ENCODE measurements at places on chromosomes 12 and 14.

DNA sequence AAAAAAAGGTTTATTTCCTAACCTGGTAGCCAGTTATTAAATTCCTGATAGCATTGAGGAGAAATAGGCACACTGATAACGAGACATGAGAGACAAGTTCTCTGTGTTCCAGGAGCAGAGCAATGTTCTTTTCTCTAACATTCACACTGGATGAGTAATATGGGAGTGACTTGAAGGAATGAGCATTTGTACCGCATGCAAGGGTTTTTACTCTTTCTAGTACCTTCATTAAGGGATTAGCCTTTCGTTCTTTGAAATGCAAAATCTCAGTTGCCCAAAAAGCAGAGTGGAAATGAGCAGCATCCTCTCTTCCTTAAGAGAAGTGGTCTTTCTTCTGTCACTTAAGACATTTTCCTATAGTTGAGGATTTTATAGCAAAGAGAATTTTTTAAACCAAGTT, 54.7 kb downstream of the FGD4 start:
- DNase-seq: no peak

GRCh38 chr14:31837031-31837430, 240.1 kb upstream of the ARHGAP5 start:
- no peak for DNase-seq

- no peak for DNase-seq
Measured at GRCh38 chr12:75366629-75367028, 24.3 kb upstream of the GLIPR1L2 start.

GRCh38 chr12:8687846-8688601, 9.8 kb upstream of the RIMKLB start:
- DNase-seq: no peak

- DNase-seq: no peak
Measured at GRCh38 chr14:41397926-41398325, 208.8 kb upstream of the LRFN5 start.

DNA sequence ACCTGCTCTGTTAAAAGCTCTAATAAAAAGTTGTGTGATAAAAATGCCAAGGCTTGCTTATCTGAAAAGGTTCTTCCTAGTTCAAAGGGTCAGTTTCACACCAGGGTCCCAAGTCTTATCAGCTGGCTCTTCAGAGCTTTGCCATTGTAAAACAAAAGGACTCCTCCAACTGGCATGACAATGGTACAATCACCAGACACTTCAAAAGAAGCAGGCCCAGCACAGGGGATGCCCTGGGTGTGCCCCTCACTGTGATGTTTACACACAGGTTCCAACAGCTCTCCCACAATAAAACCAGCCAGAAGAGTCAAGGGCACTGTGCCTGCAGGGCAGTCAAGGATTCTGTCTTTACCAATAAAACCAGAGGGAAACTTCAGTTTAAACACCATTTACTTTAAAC, 78.7 kb downstream of the PRICKLE1 start:
- DNase-seq: no peak

DNA sequence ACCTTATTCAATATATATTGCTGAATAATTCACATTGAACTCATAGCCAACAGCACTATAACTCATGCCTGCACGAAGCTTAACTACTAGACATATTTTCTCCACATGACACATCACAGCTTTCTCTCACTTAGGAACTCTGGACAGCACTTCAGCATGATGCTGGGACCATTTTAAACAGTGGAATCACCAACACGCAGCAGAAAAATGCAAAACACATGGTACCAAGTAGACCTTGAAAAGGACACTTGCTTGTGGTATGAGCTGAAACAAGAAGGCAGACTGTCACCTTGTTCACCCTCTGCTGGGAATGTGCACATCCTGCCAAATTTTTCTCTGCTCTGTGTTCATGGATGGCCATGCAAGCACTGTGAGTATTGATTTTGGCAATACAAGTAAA, 34.8 kb upstream of the CD9 start:
- DNase-seq: no peak

DNA sequence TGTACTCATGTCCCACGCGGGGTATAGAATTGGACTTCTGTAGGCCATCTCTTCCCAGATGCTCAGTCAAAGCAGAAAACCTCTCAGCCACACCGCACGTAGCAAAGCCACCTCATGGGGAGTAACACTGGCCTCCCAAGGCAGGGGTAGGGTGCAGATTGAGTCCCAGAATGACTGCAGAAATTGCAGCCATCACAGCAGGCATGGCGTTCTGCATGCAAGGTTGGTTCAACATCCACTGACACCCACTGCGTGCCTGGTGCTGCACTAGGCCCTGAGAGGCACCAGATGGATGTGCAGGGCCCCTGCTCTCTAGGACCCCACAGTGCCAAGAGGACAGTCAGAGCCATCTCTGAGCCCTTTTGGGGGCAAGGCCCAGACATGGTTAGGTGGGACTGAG, 39.9 kb downstream of the RAB35 start:
- DNase-seq: no peak

GRCh38 chr14:100769035-100769939, 42.6 kb downstream of the DLK1 start:
- DNase-seq: no peak

- no peak for DNase-seq
Measured at GRCh38 chr12:31020385-31021166, 53.1 kb upstream of the DDX11 start.
